ENCODE measurements at places on chromosomes 5 and 9. TPM values are rescaled to one million over a fixed set of nuclear protein-coding genes. Genes with fewer than 3 reads are reported as not detected.

- no peak for DNase-seq
These were observed 13.7 kb upstream of the ITGA1 start for GRCh38 chr5:52774005-52774410.

DNA sequence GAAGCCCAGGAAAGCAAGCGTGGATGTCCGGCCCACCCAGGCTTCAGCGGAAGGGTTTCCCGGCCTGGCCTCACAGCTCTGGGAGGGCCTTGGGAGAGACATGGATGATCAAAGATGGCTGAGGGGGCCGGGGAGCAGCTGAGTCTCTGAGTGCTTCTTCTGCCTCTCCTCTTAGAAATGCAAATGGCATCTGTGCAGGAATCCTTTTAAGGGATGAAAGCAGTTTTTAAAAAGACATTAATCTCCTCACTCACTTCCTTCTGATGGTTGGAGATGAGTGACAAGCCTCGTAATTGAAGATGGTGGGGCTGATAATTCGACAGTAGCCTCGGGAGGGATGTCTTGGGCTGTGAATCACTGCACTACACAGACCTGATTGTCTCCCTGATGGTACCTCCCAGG lies 24.3 kb upstream of the PITX1 start:
- DNase-seq: no peak

GRCh38 chr9:15116130-15116580 lies 190.9 kb downstream of the TTC39B start:
- DNase-seq: no peak

- DNase-seq: no peak
These were observed 1905.1 kb downstream of the MAT2B start for GRCh38 chr5:165410476-165410875.

DNA sequence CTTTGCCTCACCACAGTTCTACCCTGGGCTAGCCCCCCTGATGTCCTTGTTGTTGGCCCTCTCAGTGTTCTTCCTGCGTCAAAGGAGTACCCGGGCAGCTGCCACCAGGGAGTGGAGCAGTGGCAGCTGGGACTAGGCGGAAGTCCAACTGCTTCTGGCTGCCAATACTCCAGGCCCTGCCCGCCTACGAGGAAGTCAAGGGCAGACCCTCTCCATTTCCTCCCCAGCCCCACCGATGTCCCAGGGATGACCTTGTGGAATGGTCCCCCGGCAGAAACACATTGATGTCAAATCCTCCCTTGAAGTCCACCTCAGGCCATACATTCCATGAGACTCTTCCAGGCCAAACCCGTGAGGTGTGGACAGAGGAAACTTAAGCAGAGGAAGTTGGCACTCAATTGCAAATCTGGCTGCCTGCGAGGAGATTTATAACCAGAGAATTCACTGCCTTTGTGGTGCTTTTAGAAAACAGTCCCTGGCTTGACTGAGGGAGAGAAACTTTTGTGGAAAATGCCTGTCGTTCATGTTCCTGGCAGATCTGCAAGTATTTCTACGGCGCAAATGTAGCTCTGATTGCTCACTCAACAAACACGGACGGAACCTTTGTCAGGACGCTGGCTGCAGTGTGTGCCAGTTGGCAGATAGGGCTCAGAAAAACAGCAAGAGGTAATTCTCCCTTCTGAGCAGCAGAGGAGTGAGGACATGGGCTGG lies 339.7 kb downstream of the RAB3C start:
- DNase-seq: no peak

GRCh38 chr5:4255441-4255840 lies 659.8 kb downstream of the IRX1 start:
- no peak for DNase-seq

DNA sequence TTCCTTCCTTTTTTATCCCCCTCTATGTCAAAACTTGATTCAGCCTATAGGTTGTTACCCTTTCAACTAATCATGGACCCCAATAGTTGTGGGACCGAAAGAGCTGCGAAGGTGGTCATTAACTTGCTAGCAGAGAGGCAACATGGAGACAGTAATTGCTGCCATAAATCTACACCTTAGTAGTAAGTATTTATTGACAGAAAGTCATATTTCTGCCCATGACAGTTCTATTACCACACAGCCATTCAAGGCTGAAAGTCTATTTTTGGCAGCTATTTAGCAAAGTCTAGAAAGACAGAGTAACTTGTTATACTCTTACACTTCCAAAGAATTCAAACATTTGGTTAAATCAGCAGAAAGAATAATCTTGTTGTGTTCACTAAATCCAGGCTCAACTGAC lies 236.2 kb downstream of the PRELID2 start:
- DNase-seq: no peak

DNA sequence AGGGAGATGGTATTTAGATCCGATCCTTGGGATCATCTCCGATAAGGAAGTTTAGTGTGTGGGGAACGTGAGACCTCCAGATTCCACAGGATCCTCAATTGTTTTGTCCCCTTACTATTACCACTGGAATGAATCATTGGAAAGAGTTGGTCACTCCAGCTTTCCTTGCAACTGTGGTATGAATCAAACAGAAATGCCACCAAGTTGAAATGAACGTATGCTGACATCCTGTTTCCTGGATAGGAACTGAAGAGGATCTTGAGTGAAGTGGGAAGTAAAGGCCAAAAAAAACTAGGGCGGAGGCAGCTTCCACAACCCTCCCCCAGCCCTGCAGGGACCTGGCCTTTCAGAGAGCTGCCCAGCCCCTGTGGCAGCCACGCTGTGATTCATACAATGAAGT lies 23.9 kb downstream of the IRX1 start:
- DNase-seq: no peak

DNA sequence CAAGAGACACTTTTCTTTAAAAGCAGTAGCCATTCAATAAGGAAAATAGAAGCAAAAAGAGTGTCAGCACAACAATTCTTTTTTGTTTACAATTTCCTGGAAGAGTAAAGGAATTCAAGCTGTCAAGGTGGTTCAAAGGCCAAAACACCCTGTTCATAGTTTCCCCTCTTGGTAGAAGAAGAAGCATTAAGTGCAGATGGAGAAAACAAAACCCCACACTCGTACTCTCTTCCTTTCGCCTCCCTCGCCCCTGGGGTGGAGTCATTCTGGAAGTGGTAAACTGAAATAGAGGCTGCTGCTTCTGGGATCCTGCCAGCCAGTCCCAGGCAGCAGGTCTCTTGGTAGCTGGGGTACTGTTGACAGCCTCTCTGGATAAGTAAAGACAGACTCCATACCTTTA lies 105.0 kb downstream of the ANKRD55 start:
- no peak for DNase-seq

DNA sequence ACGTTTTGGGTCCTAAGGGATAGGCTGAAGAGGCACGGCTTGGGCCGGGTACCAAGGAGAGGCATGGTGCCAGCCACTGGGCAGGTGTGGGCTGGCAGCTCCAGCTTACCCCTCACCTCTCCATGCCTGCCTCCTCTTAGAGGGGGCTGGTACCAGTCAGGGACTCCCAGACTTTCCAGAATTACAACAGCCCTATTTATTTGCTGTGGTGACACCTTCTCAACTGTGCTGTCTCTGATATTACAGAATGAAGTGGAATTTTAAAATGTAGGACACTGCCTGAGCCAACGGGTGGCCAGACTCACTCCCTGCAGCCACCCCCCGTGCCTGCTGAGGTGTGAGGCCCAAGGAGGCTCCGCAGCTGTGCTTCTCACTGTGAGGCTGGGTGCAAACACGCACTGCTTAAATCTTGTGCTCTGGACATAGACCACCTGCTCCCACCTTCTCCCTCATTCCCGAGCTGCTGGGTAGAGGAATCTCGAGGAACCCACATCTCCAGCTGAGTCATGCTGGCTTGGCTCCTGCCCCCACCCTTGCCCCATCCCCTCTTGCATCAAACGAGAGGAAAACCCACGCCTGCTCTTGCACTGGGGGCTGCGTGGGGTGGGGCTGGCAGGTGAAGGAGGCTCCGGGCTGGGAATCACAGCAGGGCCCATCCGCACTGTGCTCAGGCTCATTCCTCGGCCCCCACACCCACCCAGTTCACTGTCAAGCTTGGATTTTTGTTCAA lies 47.9 kb downstream of the PRRT1B start:
- no peak for DNase-seq

GRCh38 chr9:77133011-77133410 lies 44.3 kb upstream of the VPS13A start:
- no peak for DNase-seq

DNA sequence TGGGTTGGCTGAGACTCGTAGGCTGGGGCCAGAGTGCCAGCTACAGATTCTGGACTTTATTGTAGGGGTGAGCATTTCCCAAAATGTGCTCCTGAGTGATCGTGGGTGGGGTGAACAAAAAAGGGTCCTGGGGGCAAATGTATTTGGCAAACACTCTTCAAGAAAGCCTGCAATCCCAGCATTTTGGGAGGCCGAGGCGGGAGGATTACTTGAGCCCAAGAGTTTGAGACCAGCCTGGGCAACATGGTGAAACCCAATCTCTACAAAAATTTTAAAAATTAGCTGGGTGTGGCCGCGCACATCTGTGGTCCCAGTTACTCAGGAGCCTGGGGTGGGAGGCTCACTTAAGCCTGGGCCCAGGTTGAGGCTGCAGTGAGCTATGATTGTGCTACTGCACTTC lies 55.5 kb upstream of the CDKN2AIPNL start:
- DNase-seq: no peak

DNA sequence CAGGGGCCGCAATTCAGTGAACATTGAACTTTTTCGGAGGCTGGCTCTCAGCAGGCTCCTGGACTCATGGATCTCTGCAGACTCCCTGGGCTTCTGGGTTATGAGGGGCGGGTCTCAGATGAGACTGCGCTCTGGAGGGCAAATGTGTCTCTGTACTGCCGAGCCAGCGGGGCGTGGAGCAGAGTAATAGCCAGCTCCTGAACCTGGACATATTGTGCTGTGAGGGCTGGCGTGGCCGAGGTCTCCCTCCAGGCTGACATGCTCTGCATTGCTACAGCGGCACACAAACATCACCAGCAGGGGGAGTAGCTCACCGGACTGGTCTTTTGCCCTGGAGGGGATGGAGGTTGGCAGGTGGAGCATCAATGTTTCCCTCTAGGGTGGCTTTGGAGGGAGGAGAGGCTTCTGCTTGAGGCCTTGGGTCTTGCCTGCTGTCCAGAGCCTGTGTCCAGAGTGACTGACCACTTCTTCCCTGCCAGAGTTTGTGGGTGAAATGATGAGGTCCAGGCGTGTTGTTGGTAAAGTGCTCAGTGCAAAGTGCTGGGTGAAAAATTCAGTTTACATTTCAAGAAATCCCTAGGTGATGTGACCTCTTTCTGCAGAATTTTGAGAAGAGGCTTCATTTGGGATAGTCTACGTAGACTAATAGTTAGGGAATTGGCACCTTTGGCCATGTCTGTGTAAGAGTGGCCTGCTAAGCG lies 10.9 kb upstream of the GADD45G start:
- peak; percentile 77 for DNase-seq

DNA sequence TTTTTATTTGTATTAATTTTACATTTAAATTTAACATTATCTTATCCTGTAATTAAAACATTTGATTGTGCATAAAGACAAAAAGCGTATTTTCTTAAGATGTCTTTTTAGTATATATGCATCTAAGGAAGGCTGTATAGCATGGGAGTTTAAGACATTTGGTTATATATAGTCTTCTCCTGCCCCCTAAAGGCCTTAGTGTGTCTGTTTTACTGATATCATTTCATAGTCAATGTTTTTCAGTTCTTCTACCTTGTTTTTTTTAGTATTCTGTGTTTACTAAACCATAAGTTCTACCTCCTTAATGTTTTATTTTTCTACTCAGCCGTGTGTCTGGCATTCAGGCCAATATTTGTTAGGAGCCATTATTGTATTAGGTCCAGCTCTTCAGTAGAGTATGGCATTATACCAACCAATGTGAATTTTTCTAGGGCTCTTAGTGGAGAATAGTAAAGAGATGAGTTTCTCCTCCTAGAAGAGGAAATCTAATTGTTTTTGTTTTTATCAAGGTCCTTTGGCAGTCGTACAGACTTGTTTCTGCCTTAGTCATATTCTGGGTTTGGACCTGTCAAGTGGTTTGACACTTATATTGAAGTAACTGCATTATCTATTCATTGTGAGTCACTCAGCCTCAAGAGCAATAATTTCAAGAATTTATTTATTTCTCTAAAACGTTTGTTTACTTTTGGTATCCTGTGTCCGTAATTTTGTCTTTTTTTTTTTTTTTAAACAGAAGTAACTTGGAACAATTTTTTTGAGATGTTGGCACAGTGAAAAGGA lies 74.8 kb downstream of the SLF1 start:
- no peak for DNase-seq

DNA sequence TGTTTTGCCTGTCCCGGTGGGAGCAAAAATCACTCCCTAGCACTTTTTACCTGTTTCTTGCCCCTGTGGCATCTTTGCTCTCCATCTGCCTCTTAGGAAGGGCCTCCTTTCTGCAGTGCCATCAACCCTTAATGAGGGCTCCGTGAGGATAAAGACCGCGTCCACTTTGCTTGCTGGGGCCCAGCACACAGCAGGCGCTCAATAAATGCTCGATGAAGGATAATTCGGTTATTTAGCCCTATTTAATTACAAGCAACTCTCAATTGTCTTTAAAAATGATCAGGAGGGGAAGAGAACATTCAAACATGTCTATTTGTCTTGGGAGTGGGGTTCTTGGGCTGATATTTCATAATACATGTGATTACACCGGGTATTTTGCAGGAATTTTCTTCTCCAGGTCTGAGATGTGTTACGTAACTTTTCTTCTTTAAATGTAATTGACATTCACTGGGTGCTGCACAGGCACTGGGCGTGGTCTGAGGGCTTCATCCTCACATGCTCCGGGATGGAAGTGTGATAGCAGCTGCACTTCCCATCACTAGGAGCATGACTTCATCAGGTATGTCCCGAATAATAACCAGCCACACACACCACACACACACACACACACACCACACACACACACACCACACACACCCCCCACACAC lies 19.8 kb upstream of the NTNG2 start:
- DNase-seq: no peak

- no peak for DNase-seq
These were observed 54.7 kb downstream of the GLDC start for GRCh38 chr9:6590772-6591384.

- no peak for DNase-seq
These were observed 262.8 kb upstream of the CDH6 start for GRCh38 chr5:30930736-30931135.

DNA sequence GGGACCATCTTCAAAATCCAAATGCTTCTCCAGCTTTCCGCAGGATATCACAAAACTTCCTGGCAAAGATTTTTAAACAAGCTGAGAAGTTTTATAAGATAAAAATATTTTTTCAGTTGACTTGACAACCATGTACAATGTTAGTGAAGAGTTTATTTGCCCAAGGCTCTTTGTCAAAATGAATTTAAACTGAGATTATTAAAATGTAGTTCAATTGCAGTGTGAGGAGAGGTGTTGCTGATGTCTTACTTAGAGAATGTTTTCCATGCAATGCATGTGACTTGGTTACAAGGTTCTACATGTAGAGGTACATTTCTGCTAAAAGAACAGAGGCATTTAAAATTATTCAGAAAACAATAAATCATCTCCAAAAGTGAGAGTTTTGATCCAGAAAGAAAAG lies 131.4 kb upstream of the MINAR2 start:
- no peak for DNase-seq

Gene EMB
- total RNA-seq: 19.7 TPM

Gene BTNL3
- not detected for total RNA-seq

Gene NUTM2F
- total RNA-seq: not detected

Gene SPATA31E1
- total RNA-seq: 0.71 TPM

Gene PCA3
- total RNA-seq: not detected

Gene SPOCK1
- total RNA-seq: 25.4 TPM

Gene FOXI1
- total RNA-seq: not detected

Gene OR1J4
- total RNA-seq: not detected
